T-helper 17 cell (primary cell): ENCODE measurements at places on chromosomes 11 and 22.

DNA sequence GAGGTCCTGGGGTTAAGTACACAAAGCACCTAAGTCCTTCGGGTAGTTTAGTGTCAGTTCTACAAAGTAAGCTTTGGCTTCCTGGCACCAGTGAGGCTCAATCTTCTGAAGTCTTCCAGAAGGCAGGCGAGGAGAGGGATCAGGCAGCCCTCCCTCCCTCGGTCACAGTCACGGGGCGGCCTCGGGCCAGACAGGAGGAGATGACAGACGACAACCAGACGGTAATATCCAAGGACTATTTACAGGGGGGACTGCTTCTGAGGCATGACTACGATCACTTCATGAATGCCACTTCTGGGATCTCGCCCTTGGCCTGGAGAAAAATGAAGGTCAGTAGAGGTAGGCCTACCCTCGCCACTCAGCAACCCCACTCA is 383 bp upstream of the TMEM223 start:
- no peak for DNase-seq
- no peaks in the 10 kb centered on the region for H3K27me3 ChIP-seq
- H3K4me1 ChIP-seq = peaks cover 41% of the 10 kb centered on the region
- peak overlapping the region; percentile 93 for H3K27ac ChIP-seq
- H3K36me3 ChIP-seq = peaks cover 3% of the 10 kb centered on the region

- no peak for DNase-seq
- peaks cover 36% of the 10 kb centered on the region for H3K27me3 ChIP-seq
- H3K4me3 ChIP-seq = peak overlapping the region; percentile 83
- peaks cover 18% of the 10 kb centered on the region for H3K4me1 ChIP-seq
- H3K27ac ChIP-seq = peak overlapping the region; percentile 16
Measured at GRCh38 chr11:128903248-128904061, 12.3 kb downstream of the KCNJ5 start.

- no peak for DNase-seq
- no peak overlapping the region for H3K4me3 ChIP-seq
- H3K4me1 ChIP-seq = peaks cover 5% of the 10 kb centered on the region
- H3K27me3 ChIP-seq = peaks cover 14% of the 10 kb centered on the region
- H3K27ac ChIP-seq = no peak overlapping the region
Measured at GRCh38 chr22:49262167-49262566, 565.5 kb downstream of the BRD1 start.

- no peak overlapping the region for H3K4me3 ChIP-seq
- H3K27me3 ChIP-seq = no peaks in the 10 kb centered on the region
- peaks cover 9% of the 10 kb centered on the region for H3K36me3 ChIP-seq
- no peak for DNase-seq
- H3K4me1 ChIP-seq = peaks cover 18% of the 10 kb centered on the region
Measured at GRCh38 chr22:17695986-17696385, 57.4 kb downstream of the BCL2L13 start.

GRCh38 chr11:72418834-72419560 is 15.3 kb downstream of the CLPB start:
- peaks cover 5% of the 10 kb centered on the region for H3K36me3 ChIP-seq
- no peak for DNase-seq
- H3K27ac ChIP-seq = peak overlapping the region; percentile 82

DNA sequence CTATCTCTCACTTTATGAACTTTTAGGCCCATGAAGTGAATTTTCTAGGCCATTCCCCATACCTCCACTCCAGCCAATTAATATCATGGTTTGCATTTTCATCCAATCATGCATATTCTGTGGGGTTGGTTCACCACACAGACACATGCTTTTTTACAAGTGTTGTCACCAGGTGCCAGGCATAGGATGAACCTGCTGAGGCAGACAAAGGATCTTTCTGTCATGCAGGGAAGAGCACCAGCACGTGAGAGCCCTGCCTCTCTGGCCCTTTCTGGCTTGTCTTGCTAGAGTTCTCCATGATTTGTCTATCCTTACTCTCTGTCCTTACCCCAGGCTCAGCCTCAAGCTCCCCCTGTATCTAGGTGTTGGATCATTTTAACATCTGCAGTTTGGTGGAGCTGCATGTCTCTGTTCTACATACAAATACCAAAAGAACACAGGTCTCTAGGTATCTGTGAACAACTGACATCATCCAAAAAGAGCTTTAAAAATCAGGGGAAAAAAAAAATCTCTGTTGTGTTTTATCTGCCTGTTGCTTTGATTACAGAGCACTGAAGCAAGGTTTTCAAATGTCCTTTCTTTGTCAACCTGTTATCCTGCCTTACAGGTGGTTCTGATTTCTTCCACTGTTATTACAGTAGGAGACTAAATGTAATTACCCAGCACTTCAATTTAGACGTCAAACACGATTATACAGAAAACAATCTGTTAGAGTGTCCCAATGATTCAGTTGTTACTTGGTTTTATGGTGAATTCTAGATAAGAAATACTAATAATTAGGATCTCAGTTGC is 58.4 kb upstream of the GRAMD1B start:
- no peak overlapping the region for H3K27ac ChIP-seq
- H3K4me1 ChIP-seq = no peaks in the 10 kb centered on the region
- no peak for DNase-seq
- H3K27me3 ChIP-seq = peaks cover 12% of the 10 kb centered on the region
- H3K4me3 ChIP-seq = no peak overlapping the region

DNA sequence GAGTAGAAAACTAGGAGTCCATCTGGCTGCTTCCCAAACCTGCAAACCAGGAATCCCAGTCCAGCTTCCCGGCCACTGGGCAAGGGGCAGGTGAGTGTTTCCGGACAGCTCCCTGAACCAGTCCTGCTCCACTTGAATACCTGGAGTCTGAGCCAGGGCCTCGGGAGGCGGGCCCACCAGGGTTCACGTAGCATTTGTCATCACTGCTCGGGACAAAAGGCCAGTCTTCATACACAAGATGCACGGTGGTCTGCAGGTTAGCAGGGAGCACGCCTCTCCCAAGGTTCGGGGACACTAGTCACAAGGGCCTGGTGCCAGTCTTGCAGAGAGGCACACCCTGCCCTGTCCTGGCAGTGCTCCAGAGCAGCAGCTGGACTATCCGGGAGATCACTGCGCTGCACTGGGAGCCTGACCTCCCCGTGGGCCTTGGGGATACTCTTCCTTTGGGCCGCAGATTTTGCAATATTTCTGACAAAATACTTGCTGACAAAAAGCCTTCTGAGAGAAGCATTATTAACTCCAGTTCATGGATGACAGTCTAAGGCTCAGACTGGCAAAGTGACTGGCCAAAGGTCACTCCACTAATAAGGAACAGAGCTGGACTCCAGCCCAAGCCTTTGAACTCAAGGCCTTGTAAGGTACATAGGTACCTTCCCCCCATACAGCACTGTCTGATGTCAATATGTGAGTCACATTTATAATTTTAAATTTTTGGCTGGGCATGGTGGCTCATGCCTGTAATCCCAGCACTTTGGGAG is 25.1 kb downstream of the CD6 start:
- H3K27me3 ChIP-seq = no peaks in the 10 kb centered on the region
- H3K27ac ChIP-seq = peak overlapping the region; percentile 100
- H3K4me1 ChIP-seq = peaks cover 51% of the 10 kb centered on the region
- H3K4me3 ChIP-seq = peak overlapping the region; percentile 12

GRCh38 chr11:104918113-104918824 is 20.0 kb upstream of the CASP12 start:
- H3K36me3 ChIP-seq = peaks cover 11% of the 10 kb centered on the region
- no peaks in the 10 kb centered on the region for H3K27me3 ChIP-seq
- H3K4me1 ChIP-seq = peaks cover 53% of the 10 kb centered on the region
- no peak for DNase-seq
- H3K4me3 ChIP-seq = peak overlapping the region; percentile 99

DNA sequence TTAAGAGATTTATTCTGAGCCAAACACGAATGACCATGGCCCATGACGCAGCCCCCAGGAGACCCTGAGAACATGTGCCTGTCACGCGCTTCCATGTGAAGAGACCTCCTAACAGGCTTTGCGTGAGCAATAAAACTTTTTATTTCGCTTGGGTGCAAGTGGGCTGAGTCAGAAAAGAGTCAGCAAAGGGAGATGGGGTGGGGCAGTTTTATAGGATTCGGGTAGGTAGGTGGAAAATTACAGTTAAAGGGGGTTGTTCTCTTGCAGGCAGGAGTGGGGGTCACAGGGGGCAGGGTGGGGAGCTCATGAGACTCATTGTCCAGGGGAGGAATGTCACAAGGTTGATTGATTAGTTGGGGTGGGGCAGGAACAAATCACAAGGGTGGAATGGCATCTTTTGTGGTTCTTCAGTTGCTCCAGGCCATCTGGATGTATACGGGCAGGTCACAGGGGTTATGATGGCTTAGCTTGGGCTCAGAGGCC is 77.2 kb upstream of the FTH1 start:
- H3K27ac ChIP-seq = peak overlapping the region; percentile 54
- H3K4me1 ChIP-seq = peaks cover 4% of the 10 kb centered on the region
- H3K27me3 ChIP-seq = peaks cover 45% of the 10 kb centered on the region
- H3K36me3 ChIP-seq = peaks cover 13% of the 10 kb centered on the region
- no peak for DNase-seq

GRCh38 chr11:94741022-94741679 is 27.0 kb upstream of the AMOTL1 start:
- peaks cover 49% of the 10 kb centered on the region for H3K27me3 ChIP-seq
- peak overlapping the region; percentile 77 for H3K4me3 ChIP-seq
- no peak overlapping the region for H3K27ac ChIP-seq
- H3K36me3 ChIP-seq = peaks cover 2% of the 10 kb centered on the region
- peaks cover 10% of the 10 kb centered on the region for H3K4me1 ChIP-seq

GRCh38 chr11:57675176-57675941 is 7.4 kb downstream of the ZDHHC5 start:
- H3K4me3 ChIP-seq = no peak overlapping the region
- H3K4me1 ChIP-seq = peaks cover 52% of the 10 kb centered on the region
- DNase-seq = no peak
- no peak overlapping the region for H3K27ac ChIP-seq
- H3K36me3 ChIP-seq = peaks cover 9% of the 10 kb centered on the region

DNA sequence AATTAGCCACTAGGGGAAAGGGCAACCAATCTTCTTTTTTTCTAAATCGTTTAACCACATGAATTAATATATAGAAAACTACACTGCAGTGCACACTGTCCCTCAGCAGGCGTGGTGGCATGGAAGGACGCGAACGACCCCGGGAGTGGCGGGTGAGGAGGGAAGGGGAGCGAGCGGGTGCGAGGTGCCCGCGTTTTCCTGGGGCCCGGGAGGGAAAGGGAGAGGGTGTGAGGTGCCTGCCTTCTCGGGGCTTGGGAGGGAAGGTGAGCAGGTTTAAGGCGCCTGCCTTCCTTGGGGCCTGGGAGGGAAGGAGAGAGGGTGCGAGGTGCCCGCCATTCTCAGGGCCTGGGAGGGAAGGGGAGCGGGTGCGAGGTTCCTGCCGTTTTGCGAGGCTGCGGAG is 765 bp downstream of the GAB4 start:
- no peak overlapping the region for H3K27ac ChIP-seq
- no peaks in the 10 kb centered on the region for H3K4me1 ChIP-seq
- peaks cover 5% of the 10 kb centered on the region for H3K36me3 ChIP-seq
- DNase-seq = no peak
- no peak overlapping the region for H3K4me3 ChIP-seq

DNA sequence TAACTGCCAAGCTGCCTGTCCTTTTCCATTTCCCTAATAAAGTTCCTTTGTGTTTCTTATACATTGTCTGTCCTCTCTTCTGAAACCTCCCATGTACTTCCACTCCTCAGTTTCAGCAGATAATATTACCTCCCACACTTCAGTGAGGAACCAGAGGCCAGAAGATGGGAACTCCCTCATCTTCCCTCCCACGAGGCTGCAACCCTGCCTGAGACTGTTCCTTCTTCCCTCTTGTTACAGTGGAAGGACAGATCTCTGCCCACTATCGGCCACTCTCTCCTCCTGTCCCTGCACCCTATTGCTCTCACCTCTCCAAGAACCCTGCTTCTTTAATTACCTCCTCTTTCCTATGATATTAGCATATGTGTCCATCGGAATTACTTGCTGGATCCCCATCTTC is 38.1 kb upstream of the SWAP70 start:
- H3K27me3 ChIP-seq = peaks cover 16% of the 10 kb centered on the region
- peaks cover 4% of the 10 kb centered on the region for H3K4me1 ChIP-seq
- peak overlapping the region; percentile 21 for H3K27ac ChIP-seq
- no peak for DNase-seq
- no peak overlapping the region for H3K4me3 ChIP-seq

- no peak overlapping the region for H3K27ac ChIP-seq
- no peak for DNase-seq
- no peaks in the 10 kb centered on the region for H3K4me1 ChIP-seq
- H3K36me3 ChIP-seq = no peaks in the 10 kb centered on the region
- H3K27me3 ChIP-seq = peaks cover 11% of the 10 kb centered on the region
Measured at GRCh38 chr11:35978183-35978582, 34.3 kb downstream of the LDLRAD3 start.

- H3K27ac ChIP-seq = no peak overlapping the region
- H3K4me1 ChIP-seq = peaks cover 13% of the 10 kb centered on the region
Measured at GRCh38 chr11:3093281-3094191, 36.3 kb upstream of the CARS1 start.

DNA sequence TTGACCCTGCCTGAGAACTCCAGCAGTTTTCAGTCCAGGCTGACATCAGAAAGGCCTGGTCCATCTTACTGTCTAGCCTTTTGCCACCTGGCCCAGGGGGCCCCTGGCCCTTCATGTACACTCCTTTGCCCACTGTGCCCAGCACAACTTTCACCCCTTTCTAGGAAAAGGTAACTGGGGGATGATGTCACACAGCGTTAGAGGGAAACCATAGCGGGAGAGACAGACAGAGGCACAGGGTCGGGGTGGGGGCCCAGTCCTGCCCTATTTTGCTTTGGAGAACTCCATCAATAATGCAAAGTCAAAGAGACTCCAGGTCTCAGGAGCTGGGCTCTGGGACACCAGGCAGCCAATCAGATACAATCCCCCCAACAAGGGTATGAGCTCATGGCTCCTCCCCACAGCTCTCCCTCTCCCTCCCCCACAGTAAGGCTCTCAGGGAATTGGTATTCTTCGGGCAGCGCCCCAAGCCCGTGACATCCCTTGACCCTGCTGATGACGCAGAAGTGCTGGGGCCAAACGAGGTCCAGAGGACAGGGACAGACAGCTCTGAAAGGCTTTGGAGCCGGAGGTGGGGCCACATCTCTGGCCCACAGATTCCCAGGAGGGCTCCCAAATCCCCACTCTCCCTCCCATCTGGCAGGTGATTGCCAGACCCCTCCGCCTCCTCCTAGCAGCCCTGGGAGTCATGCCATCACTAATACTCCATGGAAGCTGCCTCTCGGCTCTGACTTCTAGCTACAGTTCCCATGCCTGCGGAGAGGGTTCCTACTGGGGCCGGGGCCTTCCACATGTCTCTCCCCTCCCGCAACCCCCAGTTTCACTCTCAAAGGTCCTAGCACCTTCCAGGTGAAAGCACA is 5.9 kb downstream of the USP2 start:
- no peaks in the 10 kb centered on the region for H3K36me3 ChIP-seq
- DNase-seq = no peak
- H3K4me1 ChIP-seq = peaks cover 5% of the 10 kb centered on the region
- H3K27ac ChIP-seq = peak overlapping the region; percentile 61

GRCh38 chr11:110374921-110375320 is 54.8 kb upstream of the FDX1 start:
- peaks cover 7% of the 10 kb centered on the region for H3K27me3 ChIP-seq
- no peak overlapping the region for H3K4me3 ChIP-seq
- no peak for DNase-seq
- H3K4me1 ChIP-seq = peaks cover 9% of the 10 kb centered on the region
- no peak overlapping the region for H3K27ac ChIP-seq
